CD4-positive, alpha-beta T cell treated with Interleukin-10 for 1 hour (primary cell): ENCODE measurements at places on chromosomes 5 and 9.

- no peak for DNase-seq
Observed at GRCh38 chr9:94657021-94657725, 17.9 kb upstream of the FBP1 start.

GRCh38 chr5:22079566-22079965 is 773.6 kb downstream of the CDH12 start:
- no peak for DNase-seq

DNA sequence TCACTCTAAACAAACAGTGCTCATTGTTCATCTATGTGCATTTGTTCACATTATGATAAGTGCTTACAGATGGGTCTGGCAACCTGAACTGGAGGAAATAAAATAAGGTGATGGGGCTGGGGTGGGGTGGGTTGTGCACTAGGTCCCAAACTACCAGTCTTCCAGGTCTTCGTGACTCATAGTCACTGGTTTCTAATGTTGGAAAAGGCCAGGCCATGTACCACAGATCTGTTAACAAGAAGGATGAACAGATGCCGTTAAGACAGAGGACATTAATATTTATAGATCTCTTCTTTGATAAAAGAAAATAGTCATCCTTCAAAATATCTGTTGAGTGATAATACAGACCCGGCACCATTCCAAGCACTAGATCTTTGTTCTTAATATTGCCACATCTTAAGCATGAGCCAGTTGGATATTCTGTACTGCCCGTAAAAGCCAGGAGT is 71.4 kb upstream of the STARD4 start:
- DNase-seq = no peak

- no peak for DNase-seq
Observed at GRCh38 chr5:73550016-73550415, 15.4 kb downstream of the ANKRA2 start.

- DNase-seq = no peak
Observed at GRCh38 chr5:138661291-138661960, 86.2 kb upstream of the HSPA9 start.

GRCh38 chr5:101385276-101385675 is 482.2 kb upstream of the ST8SIA4 start:
- no peak for DNase-seq

GRCh38 chr5:3333836-3334235 is 261.8 kb upstream of the IRX1 start:
- DNase-seq = no peak

- no peak for DNase-seq
Observed at GRCh38 chr5:116520771-116521170, 53.9 kb downstream of the SEMA6A start.

DNA sequence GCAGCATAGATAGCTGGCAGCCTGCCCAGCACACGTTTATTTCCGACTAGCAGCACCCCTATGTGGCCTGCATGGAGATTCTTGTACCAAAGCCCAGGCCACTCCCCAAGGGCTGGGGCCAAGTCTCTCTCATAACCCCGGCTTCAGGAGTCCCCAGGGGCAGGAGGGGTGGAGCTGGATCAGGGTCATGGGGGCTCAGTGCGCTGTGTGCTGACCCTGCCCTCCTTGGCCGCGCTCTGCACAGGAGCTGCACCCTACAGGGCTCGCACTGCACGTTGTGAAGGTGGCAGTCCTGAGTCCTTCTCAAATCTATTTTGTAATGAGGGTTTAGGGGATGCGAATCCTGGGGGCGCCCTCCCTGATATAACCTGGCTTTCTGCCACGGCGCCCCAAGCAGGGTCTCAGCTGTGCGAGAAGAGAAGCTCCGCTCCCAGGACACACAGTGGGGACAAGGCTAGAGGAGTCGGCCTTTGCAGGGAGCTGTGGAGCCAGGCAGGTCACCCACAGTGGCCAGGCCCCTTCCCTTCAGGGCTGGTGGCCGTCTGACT is 28.6 kb downstream of the NKD2 start:
- DNase-seq = no peak

DNA sequence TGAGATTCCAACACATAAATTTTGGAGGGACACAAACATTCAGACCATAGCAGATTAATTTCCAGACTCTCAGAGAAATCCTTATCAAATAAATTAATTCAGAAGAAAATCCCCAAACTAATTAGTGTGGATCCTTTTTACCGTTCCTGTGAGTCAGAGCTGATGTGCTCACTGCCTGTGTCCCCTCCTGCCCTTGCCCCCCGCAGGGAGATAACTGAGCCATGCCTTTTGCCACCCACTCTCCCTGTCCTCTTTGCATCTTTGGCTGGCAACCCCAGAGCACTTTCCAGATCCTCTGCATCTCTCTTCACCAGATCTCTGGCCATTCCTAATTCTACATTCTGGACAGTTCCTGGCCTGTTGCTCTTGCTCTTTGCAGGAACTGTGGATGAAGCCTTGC is 135.4 kb upstream of the MAP1B start:
- no peak for DNase-seq

DNA sequence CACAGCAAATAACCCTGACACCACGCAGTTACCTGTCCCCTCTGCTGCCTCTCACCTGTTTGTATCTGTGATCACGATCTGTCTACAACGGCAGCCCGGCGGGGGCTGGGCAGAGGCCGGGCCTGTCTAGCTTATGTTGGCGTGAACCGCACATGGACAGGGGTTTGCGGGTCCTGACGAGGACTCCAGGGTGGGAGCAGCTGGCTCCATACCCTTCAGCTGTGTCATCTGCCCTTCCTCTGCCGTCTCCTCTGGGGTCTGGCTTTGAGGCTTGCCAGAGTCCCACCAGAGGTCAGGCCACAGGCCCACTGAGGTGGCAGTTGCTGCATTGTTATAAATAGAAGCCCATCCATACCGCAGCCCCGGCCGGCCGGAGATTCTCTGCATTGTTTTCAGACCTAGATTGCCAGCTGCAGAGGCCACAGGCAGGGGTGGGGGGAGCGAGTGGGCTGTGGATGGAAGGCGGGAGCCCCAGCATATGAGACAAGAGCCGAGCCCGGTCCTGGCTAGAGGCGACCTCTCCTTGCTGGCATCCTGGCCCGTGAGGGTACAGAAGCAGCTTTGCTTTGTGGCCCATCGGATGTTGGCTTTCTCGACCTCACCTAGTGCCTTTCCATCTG is 37.8 kb downstream of the FAM78A start:
- no peak for DNase-seq
